ENCODE measurements at places on chromosomes 11 and 22.

GRCh38 chr11:3001496-3001895 lies 9.4 kb upstream of the NAP1L4 start:
- no peak for DNase-seq

- DNase-seq = no peak
Measured at GRCh38 chr11:105103336-105103735, 36.2 kb downstream of the CARD18 start.

DNA sequence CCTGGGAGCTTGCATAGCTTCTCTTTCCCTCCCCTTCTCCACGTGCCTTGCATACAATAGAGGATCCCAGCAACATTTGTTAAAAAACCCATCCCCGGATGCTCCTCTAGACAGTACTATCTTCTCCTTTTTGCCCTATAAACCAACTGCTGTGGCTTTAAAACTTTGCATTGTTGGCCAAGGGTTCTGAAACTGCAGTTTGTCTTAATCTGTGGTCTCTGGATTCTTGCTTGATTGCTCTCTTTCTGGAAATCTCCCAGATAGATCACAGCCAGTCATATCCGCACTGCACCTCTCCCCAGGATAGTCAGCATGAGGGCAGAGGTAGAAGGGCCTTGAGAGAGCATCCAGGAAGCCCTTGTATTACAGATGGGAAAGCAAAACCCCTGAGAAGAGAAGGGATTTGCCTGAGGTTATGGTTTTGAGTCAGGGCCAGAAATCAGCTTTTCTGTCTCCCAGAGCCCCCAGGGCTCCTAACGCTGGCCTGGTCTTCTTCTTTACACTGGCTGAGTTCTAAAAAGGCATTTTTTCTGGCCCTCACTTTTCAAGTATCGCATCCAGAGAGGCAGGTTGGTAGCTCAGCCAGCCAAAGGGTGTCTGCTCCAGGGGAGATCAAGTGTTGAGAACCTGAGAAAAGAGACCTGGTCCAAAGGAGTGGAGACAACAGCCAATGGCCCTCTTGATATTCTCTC lies 70.6 kb downstream of the ADM start:
- no peak for DNase-seq

GRCh38 chr11:120555433-120555773 lies 43.9 kb downstream of the GRIK4 start:
- DNase-seq = no peak

DNA sequence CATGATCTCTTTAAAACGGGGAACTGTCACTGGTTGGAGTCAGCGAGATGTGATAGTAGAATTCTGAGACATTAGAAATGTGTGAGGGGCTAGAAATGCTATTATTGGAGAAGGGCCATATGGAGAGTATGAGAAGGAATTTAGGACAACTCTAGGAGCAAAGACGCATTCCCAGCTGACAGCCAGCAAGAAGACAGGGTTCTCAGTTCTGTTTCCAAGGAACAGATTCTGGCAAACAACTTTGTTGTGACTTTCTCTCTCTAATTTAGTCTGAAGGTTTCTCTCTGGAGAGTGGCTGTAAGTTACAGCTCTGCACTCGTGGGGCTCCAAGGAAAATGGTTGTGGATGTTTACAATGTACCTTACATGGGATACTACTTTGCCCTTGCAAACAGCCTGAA lies 876.3 kb downstream of the FAM181B start:
- no peak for DNase-seq

GRCh38 chr11:6925636-6926207 lies 504 bp upstream of the ZNF215 start:
- no peak for DNase-seq

DNA sequence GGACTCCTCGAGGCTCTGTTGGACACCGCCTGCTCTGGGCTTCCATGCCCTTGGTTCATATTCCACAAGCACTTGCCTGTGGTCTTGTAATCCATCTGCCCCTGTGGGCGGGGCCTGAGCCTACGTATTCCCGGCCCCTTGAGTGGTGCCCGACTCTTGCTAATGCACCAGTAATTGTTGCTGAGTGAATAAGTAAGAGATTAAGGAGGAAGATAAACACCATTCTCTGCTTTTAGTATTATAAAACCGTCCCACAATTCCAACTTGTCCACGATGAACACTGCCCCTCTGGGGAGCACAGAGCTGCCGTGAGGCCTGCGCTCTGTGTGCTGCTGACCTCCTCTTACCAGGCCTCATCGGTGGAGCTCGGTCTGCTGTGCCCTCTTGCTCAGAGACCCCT lies 50.3 kb downstream of the MICAL2 start:
- DNase-seq = no peak

DNA sequence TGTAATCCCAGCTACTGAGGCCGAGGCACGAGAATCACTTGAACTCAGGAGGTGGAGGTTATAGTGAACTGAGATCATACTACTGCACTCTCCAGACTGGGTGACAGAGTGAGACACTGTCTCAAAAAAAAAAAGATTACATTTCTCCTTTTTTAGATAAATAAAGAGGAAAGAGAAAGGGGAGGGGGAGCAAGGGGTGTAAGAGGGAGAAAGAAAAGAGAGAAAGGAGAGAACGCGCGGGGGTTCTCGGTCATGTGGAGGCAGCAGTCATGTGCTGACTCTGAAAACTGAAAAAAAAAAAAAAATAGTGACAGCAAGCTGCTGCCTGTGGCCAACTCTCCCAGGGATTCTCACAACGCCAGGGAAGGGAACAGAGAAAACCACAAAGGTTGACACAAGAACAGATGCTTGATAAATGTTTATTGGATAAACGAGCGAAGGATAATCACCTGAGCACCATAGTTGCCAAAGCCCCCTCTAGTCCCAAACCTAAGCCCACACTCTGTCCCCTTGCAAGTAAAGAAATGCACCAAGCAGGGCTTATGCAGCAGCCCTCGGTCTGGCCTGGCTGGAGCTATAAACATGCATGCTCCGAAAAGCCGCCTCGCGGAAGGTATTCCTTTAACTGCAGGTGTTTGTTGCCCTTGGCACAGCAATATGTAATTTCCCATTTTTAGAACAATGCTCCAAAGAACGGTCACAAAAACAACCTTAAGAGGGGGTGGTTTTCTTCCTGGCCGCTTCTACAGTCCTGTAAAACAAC lies 14.5 kb downstream of the SCGB1A1 start:
- no peak for DNase-seq

GRCh38 chr11:20192641-20193040 lies 32.4 kb upstream of the DBX1 start:
- no peak for DNase-seq

GRCh38 chr22:30208631-30209603 lies 37.6 kb downstream of the LIF start:
- DNase-seq = no peak

- no peak for DNase-seq
Measured at GRCh38 chr11:84648471-84648870, 978.7 kb downstream of the DLG2 start.

DNA sequence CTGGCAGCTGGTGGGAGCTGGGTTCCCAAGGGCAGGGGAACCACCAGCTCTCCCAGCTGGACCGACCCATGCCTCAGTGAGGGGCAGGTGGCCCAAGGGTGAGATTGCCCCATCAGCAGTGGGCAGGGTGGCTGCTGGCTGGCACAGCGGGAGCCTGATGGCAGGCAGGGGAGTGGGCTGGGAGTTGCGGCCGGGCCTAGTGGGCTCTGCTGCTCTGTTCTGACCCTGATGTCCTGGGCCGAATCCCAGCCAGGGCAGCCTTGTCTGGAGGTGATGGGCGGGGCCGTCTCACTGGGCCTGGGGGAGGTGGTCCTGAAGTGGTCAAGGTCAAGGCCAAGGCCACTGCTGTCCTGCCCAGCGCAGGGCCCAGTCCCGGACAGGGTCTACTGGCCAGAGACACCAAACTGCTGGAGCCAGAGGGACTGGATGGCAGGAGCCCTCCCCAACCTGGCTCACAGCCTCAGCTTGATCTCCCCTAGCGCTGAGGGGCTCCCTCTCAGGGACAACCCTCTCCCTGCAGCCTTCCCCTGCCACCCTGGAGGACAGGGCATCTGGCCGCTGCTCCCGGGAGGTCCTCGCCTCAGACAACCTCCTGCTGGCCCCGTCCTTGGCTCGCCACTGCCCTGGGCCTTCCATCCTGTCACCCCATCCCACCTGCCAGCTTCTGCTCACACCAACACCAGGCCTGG lies 26.5 kb upstream of the PPARA start:
- no peak for DNase-seq

GRCh38 chr22:48053973-48054372 lies 1291.5 kb downstream of the TBC1D22A start:
- DNase-seq = no peak

GRCh38 chr11:128057786-128058395 lies 529.5 kb downstream of the ETS1 start:
- DNase-seq = no peak

GRCh38 chr11:35142481-35143075 lies 3.6 kb downstream of the CD44 start:
- no peak for DNase-seq

GRCh38 chr11:18493310-18493709 lies 33.4 kb downstream of the TSG101 start:
- DNase-seq = no peak

DNA sequence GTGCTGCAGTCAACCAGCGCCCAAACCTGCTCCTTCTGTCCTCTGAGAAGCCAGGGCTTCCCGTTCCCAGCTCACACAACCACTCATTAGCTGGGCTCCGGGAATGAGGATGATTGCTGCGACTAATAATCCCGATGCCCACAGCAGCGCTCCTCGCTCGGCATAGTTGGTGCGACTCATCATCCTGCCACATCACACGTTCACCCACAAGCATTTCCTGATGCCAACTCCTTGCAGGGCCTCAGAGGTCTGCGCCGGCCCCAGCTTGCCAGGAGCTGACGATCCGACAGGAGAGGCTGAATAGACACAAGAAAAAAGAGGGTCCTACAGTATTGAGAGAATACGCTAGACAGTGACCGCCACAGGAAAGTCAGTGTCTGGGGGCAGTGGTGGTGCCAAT lies 10.6 kb upstream of the CSNK1E start:
- DNase-seq = no peak

DNA sequence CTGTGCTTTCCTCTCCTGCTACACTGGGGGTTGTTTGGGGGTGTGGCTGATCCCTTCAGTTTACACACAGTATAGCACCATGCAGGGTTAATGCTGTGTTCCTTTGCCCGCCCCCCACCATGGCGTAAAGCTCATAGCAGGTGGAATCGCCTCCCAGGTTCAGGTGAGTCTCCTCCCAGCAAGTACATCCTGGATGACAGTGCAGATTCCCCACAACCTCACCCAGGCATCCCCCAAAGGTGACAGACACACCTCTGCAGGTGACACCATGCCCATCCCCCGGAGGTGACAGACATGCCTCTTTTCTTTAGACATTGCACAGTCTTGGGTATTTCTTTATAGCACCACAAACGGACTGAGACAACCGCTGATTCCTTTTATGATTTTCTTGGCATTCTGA lies 343.7 kb downstream of the BRD1 start:
- no peak for DNase-seq

DNA sequence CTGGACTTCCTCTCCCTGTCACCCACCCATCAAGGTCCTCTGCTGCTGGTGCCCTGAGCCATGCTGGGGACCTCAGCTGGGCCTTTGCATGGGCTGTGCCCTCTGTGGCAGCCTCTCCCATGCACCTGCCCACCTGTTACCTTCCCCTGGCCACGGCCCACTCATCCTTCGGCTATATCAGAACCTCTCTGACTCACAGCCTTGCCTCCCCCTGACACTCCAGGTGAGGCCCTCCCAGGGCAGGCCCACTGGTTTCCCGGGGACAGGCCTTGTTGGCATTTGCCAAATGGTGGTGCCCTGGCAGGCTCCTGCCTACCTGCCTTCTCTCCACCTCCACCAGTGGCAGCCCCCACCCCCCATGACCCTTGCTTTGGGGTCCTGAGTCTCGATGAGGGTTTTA lies 73.7 kb upstream of the PRR5 start:
- DNase-seq = no peak

- no peak for DNase-seq
Measured at GRCh38 chr11:35615921-35616900, 2.0 kb upstream of the FJX1 start.

GRCh38 chr11:79438631-79439409 lies 2.0 kb downstream of the TENM4 start:
- DNase-seq = no peak

GRCh38 chr22:29433856-29434255 lies 4.5 kb upstream of the RFPL1 start:
- DNase-seq = no peak

- DNase-seq = no peak
Measured at GRCh38 chr11:71235719-71236118, 16.7 kb downstream of the SHANK2 start.

GRCh38 chr22:18113680-18114394 lies 3.2 kb downstream of the TUBA8 start:
- DNase-seq = no peak

GRCh38 chr11:124752471-124753102 lies 532 bp upstream of the VSIG2 start:
- DNase-seq = no peak

Measured in activated CD8-positive, alpha-beta memory T cell treated with anti-CD3 and anti-CD28 coated beads for 4 hours (primary cell).